ENCODE measurements at places on chromosomes 13 and 19. TPM values are rescaled to one million over a fixed set of nuclear protein-coding genes. Genes with fewer than 3 reads are reported as not detected.

- no peak for DNase-seq
Observed at GRCh38 chr19:48608798-48609263, 2.3 kb downstream of the SPACA4 start.

- no peak for DNase-seq
Observed at GRCh38 chr19:5988517-5989387, 10.8 kb upstream of the RANBP3 start.

DNA sequence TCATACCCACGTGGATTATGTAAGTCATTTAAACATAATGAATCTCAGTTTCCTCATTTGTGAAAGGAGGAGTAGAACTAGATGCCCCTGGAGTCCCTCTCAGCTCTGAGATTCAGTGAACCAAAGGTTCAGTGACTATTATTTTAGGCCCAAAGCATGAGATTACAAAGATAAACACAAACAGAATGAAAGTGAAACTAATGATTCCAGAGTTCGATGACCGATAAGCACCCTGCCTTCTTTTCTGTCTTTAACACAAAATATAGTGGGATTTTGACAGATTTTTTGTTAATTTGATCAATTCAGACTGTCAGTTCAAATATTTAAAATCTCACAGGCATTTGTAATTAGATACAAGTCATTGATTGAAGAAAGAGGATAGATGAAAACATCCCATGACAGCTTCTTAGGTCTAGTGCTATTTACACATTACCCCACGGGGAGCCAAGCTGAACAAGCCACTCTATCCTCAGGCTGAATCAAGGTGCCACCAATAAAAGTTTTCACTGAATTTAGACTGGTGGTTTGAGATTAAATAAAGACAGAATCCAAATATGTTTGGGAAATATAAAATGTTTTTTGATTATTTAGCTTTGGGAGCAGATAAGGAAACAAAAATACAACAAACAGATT, 64.6 kb upstream of the RAP2A start:
- DNase-seq, result peak; percentile 28

DNA sequence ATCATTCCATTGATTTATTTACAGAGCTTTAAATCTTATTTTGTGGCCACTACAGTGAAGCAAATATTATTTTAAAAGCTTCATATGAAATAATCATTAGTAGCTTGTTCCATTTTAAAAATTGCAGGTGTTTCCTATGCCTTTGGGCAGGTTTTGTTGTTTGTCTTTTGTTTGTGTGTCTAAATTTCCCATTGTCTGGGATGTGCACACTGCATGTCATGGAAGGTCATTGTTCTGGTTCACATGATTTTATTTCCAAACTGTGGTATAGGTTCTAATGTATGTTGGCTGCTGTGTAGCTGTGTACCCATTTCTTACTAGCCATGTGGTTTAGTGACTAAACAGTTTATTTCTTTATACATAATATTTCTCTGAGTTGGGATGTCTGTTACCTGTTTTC, 65.6 kb downstream of the COL4A2 start:
- DNase-seq, result no peak

The NLRP12 gene
- not detected for total RNA-seq

DNA sequence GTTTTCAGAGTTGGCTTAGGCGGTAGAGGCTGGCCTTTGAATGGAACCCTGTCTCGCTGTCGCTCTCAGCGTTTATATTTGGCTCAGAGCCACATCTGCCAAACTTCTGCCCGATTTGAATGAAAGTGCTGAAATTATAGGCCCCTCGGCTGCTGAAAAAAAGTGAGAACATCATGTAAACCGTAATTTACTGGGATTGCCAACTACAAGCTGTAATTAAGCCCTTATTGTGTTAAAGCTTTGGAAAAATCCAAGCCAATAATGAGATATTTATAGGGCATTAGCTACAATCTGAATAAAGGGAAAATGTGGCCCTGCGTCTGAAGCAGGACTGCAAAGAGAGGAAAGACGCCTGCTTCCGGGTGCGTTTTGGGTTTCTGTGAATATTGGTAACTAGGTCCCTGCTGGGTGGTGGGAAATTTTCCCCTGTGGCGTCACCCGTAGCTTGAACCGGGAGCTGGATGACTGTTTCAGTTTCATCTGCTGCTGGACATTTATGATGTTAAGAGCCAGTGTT, 9.9 kb downstream of the DNM2 start:
- no peak for DNase-seq

DNA sequence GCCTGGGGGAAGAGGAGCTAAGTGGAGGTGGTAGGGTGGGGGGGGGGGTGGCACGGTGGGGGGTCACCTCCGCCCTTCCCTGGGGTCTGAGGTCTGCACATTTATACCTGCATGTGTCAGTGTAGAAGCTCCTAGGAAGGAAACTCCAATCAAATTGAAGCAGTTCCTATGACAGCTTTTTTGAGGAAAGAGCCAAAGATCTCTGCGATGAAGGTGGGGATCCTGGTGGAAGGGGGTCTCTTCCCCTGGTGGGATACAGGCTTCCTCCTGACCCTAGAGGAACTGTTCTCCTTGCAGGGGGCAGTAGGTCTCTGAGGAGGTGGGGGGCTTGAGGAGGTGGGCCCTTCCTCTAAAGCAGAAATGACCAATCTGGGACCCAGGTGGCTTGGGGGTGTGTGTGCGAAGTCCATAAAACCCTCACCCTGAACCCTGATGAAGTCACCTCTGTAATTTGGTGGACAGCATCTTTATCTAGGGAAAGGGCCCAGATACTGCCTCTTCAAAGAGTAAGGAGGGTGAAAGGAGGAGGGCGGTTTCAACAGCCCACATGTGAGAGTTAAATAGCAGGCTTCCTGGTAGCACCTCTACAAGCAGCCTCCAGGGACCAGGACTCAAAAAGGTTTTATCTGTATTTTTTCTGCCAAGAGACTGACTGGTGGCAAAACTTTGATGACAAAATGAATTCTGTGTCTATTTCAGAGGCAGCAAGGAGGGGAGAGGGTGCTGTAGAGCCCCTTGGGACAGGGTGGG, 12.9 kb downstream of the RANBP3 start:
- DNase-seq, result no peak

- peak; percentile 42 for DNase-seq
Observed at GRCh38 chr19:47228168-47228936, 2.6 kb downstream of the BBC3 start.

The MED25 gene
- total RNA-seq, result 23.1 TPM

The PSG3 gene
- not detected for total RNA-seq

DNA sequence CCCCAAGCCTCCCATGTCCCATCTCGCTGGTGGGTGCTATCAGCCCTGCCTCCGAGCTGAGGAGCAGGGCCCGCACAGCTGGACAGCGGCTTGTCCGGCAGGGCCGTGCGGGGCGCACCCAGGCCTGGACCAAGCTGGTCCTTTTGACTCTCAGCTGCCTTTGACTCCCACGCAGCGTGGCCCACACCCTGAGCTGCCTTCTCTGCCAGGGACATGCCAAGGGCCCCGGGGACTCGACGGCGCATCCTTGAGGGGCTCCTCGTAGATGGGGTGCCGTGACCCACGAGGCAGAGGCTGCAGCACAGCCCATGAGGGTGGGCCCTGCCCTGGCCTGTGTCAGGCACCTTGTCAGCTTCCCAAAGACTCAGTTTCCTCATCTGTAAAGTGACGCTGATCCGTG, 38.8 kb upstream of the F7 start:
- no peak for DNase-seq

The EGLN2 gene
- 101 TPM for total RNA-seq

The DAND5 gene
- total RNA-seq, result not detected

DNA sequence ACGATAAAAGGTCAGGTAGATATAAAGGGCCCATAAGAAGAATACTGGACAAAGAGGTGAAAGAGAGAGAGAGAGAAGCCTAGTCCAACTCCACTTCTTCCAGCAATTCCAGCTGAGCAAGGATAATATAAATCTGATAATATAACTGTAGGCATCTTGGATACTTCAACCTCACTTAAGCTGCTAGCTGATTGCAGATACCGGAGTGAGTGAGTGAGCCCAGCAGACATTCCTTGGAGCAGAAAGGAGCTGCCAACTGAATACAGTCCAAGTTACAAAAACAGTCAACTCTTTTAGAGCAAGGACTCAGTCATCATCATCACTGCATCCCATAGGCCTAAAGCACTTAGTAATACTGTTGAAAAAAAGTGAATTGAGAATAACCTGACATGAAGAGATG, 387.6 kb downstream of the SLITRK6 start:
- DNase-seq, result no peak

- DNase-seq, result no peak
Observed at GRCh38 chr19:7968796-7969554, 25.5 kb upstream of the TIMM44 start.
